ENCODE measurements at places on chromosomes 7 and 10.

DNA sequence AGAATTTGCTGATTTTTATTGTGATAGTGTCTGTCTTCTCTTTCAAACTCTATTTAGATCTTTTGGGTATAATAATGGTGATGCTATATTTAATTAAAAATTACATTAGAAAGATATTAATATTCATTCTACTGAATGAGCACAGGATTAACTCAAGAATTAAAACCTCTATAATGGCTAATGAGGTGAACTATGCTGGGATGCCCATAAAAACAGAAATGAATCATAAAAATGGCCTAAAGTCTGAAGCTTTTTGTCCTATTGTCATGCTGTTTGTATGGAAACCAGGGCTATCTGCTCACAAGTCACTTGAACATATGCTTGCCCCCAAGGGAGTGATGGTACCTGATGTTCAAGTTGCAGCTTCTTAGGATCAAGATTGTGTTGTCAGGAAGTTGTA is 76.2 kb upstream of the ICA1 start:
- no peak for DNase-seq

GRCh38 chr7:65731562-65732035 is 141.3 kb upstream of the VKORC1L1 start:
- peak; percentile 18 for DNase-seq

- DNase-seq: peak; percentile 35
These were observed 138.7 kb upstream of the PCLO start for GRCh38 chr7:83301416-83301815.

GRCh38 chr7:64046041-64046389 is 781 bp downstream of the ZNF727 start:
- DNase-seq: no peak

DNA sequence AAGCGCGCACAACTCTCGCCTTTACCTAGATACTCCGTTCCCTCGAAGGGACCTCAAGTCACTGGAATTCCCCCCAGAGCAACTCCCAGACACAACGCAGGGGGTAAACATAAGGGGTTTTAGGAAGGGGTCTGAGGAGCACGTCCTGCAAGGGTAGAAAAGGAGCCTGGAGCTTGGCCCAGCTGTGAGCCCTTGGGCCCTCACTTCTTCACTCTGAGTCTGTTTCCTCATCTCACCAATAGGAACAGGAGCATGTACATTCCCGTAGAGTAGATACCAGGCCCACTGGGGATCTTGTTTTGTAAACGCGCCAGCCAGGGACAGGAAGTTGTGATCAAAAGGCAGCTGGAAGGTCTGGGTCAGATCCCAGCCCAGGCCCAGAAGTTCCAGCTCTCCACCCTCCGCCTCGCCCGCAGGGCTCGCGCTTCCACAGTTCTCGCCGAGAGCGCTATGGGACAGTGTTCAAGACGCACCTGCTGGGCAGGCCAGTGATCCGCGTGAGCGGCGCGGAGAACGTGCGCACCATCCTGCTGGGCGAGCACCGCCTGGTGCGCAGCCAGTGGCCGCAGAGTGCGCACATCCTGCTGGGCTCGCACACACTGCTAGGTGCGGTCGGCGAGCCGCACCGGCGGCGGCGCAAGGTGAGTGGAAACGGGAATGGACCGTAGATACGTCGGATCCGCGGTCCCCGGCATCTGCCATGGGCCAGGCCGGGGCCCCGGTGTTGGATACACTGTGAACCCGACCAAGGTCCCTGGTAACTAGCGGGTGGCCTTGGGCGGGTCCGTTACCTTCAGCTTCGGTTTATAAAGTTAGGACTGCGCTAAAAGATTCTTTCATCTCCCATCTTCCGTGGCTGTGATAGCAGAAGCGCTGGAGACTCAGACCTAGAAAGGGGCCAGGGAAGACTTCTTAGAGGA is 1.3 kb downstream of the CYP26C1 start:
- no peak for DNase-seq

DNA sequence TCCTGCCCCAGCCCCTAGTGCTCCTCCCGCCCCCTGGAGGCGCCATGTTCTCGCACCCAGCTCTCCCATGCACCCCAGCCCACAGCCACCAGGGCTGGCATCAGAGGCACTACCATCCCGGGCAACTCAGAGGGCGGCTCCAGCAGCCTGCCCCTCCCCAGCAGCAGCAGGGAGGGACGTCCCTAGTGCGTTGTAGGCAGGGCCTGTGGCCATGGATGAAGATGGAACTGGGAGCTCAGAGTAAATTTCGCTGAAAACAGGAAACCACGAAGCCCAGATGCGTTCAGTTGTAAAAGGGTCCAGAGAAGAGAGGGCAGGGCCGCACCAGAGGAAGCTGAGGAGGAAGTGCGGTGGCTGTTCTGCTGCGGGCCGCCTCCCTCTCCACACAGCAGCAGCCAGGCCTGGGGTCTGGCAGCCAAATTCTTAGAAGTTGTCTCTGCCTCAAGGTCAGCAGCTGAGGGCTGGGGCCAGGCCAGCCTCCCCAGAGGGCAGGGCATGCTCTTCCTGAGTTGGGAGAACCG is 24.6 kb downstream of the VSIR start:
- peak; percentile 15 for DNase-seq

GRCh38 chr7:84251277-84251781 is 56.7 kb upstream of the SEMA3A start:
- DNase-seq: peak; percentile 79

- DNase-seq: no peak
These were observed 11.4 kb downstream of the IRF5 start for GRCh38 chr7:128948976-128949760.

- no peak for DNase-seq
These were observed 44.6 kb upstream of the TES start for GRCh38 chr7:116165717-116166116.

- no peak for DNase-seq
These were observed 187.3 kb upstream of the PRSS58 start for GRCh38 chr7:142445019-142445686.

DNA sequence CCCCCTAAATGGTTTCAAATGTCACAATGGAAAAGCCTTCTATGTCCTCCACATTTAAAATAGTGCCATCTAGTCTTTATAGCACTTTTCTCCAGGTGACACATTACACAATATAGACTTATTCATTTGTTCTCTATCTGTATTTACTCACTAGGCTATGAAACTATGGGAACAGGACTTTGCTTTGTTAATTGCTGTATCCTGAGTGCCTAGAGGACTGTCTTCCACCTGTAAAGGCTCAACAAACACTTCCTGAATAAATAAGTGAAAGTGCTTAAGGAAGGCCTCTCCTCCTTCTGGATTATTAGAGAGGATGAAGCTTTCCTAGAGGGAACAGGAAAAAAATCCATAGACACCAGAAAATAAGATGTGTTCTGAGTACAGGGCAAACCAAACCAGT is 397.6 kb upstream of the LRRN3 start:
- DNase-seq: no peak

- peak; percentile 14 for DNase-seq
These were observed 100.5 kb upstream of the MAGI2 start for GRCh38 chr7:79553811-79554555.

- DNase-seq: no peak
These were observed 1325.0 kb downstream of the XPNPEP1 start for GRCh38 chr10:108598320-108598695.

GRCh38 chr10:11014671-11015445 is 2.8 kb upstream of the CELF2 start:
- no peak for DNase-seq

- no peak for DNase-seq
These were observed 155.2 kb upstream of the INSYN2A start for GRCh38 chr10:127351542-127351941.

DNA sequence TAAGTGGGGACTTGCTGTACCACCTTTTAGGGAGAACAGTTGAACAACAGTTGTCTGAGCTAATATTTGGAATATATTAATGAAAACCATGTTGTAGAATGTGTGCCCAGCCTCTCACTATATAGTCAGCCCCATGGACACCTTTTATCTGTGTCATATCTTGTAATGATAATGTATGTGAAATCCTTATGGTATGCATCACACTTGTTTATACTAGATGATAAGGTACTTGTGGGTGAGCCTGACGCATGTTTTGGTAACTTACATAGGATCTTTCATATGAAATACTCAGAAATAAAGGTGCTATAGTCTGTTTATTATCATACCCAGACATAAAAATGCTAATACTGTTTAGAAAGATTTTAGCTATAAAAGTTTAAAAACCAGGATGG is 32.8 kb downstream of the CAMK1D start:
- no peak for DNase-seq

DNA sequence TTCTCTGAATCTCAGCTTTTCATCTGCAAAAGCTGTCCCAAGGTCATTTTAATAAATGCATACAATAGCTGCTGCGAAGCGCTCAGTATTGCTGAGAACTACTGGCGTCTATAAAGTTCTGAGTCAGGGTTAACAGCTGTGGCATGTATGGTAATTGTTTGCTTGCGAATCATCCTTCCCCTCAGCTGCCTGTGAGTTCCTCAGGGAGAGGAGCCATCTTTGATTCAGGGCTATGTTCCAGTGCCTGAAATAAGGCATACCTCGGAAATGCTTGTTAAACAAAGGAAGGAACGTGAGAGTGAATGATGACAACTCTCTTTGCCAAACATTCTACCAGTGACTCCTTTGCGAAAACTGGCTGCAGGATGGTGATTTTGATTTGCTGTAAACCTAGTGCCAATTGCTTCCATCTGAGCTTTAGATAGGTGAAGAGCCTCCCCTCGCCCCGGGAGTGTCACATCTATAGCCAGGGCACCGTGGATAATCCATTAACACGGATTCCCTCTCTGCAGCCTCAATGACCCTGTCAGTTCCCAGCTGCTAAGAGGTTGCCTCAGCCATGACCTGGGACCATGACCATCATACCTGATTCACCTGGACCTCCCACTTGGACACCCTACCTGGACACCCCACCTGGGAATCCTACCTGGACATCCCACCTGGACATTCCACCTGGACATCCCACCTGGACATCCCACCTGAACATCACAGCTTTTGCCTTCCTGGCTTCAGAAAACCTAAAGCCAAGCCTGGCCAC is 39.6 kb downstream of the GPRIN2 start:
- DNase-seq: peak; percentile 89

DNA sequence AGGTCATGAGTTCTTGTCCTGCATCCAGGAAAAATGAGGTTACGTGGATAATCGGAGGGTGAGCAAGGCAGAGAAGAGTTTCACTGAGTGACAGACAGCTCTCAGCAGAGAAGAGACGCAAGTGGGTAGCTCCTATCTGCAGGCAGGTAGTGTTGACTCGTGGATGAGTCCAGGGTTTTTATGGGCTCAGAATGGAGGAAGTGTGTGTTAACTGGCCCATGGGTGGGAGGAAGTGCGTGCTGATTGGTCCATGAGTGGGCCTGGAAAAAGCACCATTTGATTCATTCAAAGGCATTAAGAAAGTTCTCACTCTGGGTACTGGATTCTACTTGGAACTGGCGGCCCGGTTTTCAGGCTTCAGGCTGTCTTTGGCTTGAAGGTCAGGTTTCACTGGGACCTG is 4.8 kb upstream of the DMTF1 start:
- DNase-seq: no peak

GRCh38 chr10:33331379-33331694 is 3.1 kb downstream of the NRP1 start:
- no peak for DNase-seq

- DNase-seq: no peak
These were observed 67.7 kb downstream of the FGFR2 start for GRCh38 chr10:121530481-121531075.

DNA sequence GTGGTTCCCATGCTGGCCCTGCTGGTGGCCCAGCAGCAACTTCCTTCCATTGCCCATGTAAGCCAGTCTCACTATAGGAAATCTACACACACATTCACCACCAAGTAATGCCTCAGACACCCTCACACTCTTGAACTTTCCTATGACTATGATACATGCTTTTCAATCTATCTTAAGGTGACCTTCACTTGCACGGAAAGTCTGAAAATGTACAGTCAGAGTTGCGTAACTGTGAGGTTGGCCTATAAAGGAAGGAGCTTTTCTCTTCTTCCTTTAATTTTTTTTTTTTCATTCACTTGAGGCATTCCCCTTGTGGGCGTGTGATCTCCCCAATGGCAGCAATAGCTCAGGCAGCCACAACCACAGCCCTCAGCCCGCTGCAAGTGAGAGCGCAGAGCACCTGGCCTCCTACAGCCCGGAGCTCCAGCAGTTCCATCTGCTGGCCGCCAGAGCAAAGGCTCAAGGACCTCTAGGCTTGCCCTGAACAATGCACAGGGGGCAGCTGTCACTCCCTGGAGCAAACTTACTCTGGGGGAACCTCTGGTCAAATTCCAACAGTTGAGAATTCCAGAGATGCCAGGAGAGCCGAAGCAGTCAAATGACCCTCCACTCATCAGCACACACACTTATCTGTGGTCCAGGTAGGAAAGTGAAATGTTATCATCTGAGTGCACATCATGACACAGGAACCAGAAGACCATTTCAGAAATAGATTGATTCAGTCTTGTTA is 123.1 kb upstream of the ADO start:
- DNase-seq: no peak

- DNase-seq: peak; percentile 51
These were observed 74.0 kb downstream of the FGFR2 start for GRCh38 chr10:121524157-121524817.

- no peak for DNase-seq
These were observed 18.6 kb upstream of the DLX5 start for GRCh38 chr7:97043281-97043680.

DNA sequence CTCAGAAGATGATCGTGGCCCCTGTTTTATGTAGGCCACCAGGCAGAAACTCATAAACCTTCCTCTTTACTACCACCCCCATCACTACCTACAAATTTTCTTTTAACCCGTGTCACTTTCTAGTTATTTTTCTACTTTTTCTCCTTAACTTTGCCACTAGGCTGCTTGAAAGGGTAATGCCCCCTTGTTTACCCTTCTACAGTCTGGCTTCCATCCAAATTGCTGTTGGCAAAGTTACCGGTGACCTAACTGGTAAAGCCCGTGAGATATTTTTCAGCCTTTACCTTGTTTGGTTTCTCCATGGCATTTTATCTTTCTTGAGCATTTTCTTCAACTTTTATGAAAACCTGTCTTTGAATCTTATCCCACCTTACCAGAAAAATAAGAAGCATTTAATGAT is 153.0 kb downstream of the WNT2 start:
- no peak for DNase-seq

GRCh38 chr10:102152545-102152890 is 329 bp downstream of the NOLC1 start:
- peak; percentile 13 for DNase-seq

GRCh38 chr7:101308245-101309085 is 13.1 kb downstream of the IFT22 start:
- DNase-seq: peak; percentile 23

- DNase-seq: peak; percentile 40
These were observed 691.3 kb downstream of the KCNMA1 start for GRCh38 chr10:76946270-76946669.

DNA sequence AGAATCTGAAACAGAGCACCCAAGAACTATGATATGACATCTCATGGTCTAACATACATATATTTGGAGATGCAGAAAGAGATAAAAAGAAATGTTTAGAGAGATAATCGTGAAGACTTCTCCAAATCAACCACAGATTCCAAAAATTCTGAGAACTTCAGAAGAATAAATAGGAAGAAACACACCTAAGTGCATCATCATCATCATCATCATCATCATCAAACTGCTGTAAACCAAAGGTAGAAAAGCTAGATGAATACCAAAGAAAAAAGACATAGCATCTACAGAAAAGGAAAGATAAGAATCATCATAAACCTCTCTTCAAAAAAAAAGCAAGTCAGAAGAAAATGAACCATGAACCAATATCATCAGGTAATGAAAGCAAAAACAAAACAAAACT is 124.2 kb downstream of the PPP1R3A start:
- DNase-seq: no peak

GRCh38 chr10:121567569-121567968 is 30.7 kb downstream of the FGFR2 start:
- no peak for DNase-seq

- no peak for DNase-seq
These were observed 30.6 kb downstream of the FAM237B start for GRCh38 chr7:90290244-90291113.
